ENCODE measurements at places on chromosomes 6 and 20.

DNA sequence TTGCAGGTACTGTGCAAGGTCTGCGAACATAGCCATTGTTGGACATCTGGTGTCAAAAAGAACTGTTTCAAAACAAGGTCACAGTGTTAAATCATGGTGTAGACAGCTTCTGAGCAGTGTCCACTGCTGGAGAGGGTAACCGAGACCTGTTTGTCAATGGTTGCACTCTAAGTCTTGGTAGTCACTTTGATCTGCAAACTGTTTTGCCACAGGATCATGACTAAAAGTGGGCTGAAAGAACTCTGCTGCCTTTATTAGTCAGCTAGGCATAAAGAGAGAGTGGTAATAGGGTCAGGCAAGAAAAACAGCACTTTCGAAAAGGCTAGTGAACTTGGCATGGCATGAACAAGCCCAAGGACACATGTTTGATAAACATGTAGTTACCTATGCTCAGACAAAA, 552.3 kb upstream of the CITED2 start:
- DNase-seq = no peak

GRCh38 chr6:47246551-47246950, 63.2 kb downstream of the TNFRSF21 start:
- no peak for DNase-seq

DNA sequence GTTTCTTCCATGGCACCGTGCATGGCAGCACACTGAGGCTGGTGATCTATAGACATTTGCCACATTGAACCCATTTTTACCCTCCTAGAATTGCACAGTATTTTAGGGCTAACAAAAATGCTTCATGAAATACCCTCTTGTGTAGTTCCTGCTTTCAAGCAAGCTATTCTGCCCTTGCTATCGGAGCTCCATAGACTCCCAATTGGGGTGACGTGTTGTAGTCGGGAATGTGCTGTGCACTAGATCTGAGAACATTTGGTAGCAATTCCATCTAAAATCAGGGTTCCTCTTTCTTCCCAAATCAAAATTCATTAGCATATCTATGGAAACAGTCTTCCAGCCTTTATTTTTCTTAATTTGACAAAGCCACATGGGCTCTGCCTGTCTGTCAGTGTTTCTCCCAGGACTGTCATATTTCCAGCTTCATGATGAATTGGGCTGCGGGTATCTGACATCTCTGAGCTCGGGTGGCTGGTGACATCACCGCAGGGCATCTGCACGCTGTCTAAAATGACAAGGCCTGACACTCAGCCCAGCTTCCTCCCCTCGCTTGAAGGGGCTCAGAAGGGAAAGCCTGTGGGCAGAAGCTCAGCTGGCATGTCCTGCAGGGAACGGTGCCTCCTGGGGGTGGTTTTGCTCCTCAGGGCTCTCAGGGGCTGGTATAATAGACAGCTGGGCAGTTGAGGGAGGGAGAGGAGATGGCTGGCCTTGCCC, 406.4 kb downstream of the QKI start:
- no peak for DNase-seq

GRCh38 chr6:109515781-109516409, 32.9 kb upstream of the ZBTB24 start:
- no peak for DNase-seq

- no peak for DNase-seq
These were observed 154.9 kb downstream of the DLL1 start for GRCh38 chr6:170135821-170136471.

GRCh38 chr20:10113746-10114145, 79.0 kb downstream of the ANKEF1 start:
- DNase-seq = no peak

DNA sequence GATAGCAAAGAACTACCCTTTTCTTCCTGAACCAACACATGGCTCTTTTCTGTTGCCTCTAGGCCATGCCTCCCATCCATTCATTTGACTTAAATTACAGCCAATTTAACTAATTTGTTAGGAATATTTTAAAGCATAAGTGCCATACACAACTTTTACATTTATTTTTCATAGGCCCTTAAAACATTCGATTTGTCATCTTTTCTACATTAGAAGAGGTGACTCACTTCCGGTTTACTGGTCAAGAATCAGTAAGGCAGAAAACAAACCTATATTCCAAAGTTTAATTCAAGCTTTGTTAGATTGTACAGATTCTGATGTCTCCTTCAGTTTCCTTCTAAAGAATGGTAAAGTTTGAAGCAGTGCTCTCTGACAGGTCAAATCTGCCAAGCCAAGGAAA, 344.3 kb downstream of the SAMD5 start:
- DNase-seq = no peak
